ENCODE measurements at places on chromosomes 3 and 15.
A peak's percentile ranks its signal among the peaks of the same experiment; 100 is the strongest.

DNA sequence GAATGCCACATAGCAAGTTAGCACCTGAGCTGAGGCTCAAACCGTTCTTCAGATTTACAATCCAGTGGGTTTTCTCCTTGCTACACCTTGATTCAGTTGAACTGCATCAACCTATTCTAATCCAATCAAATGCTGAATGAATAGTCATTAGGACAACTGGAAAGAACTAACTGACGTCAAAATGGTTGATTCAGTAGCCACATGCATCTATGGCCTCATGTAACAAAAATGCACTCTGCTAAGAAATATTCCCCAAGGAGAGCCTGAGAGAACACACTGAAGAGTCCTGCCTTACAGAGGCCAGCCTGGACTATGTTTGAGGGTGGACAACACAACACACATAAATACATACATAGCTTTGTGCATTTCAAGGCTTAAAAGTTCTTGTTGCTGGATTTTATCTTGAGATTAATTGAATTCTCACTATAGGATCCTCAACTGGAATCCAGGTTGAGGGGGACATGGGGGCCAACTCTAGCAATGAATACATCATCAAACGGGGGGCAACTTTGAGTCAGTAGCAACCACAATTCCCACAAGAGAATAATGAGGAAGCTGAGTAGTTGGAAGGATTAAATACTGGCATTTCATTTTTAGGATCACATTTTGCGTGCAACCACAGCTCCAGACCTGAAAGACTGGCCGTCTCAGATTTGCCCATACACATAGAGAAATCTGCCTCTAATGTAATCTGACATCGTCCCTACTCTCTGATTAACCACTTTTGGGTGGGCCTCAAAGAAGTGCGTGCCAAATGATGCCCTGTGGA, 280.2 kb upstream of the ICE2 start:
- no peaks in the 10 kb centered on the region for H3K27me3 ChIP-seq
- H3K4me3 ChIP-seq, result no peak overlapping the region
- no peak for DNase-seq
- no peaks in the 10 kb centered on the region for H3K36me3 ChIP-seq
- no peak overlapping the region for H3K27ac ChIP-seq

DNA sequence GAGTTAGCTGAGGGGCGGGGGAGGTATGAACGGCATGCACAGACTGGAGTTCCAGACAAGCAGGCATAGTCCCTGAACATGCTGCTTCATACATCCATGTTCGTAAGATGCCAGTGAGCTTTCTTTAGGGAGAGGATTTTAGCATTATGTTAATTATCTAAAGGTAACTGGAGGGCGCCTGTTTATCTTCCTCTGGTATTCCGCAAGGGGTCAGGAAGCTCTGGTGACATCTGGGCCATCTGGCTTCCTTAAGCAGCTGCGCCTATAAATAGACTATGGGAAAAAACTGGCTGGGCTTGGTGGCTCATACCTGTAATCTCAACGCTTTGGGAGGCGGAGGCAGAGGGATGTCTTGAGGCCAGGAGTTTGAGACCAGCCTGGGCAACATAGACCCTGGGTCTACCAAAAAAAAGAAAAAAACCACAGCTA, 1.5 kb upstream of the FBXO22 start:
- no peak overlapping the region for H3K4me3 ChIP-seq
- H3K4me1 ChIP-seq, result peaks cover 22% of the 10 kb centered on the region
- no peak overlapping the region for H3K27ac ChIP-seq
- no peak for DNase-seq

DNA sequence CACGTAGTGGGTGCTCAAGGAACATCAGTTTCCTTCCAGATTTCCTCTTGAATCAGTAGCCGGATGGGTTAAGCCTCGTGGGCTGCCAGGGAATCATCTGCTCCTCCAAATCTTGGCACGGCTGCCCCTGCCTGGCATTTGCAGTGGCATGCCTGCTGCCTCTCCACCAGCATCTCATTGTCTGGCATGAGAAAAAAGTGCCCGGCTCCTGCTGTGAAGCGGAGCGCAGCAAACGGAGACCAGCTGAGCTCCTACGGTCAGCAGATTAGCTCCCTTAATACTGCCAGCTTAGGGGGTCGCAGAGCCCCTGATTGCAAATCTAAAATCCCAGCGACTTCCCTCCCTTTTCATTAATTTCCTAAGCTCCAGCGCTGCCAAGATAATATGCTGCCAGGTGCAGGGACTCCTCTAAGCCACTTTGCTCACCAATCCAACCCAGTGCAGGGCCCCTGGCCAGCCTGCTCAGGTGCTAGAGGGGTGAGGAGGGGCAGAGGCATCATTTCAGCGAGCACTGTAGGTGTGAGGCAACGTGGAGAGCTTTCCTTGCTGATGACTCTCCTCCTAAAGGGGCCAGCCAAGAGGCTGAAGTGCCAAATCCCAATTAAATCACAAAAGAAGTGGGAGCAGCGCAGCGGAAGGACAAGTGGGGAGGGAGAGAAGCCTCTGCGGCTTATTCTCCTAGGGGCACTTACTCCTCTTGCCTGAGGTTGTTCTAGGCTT, 49.6 kb upstream of the ST8SIA2 start:
- no peaks in the 10 kb centered on the region for H3K4me1 ChIP-seq
- H3K27ac ChIP-seq, result no peak overlapping the region
- no peaks in the 10 kb centered on the region for H3K36me3 ChIP-seq
- DNase-seq, result no peak
- H3K4me3 ChIP-seq, result no peak overlapping the region
- H3K27me3 ChIP-seq, result no peaks in the 10 kb centered on the region

DNA sequence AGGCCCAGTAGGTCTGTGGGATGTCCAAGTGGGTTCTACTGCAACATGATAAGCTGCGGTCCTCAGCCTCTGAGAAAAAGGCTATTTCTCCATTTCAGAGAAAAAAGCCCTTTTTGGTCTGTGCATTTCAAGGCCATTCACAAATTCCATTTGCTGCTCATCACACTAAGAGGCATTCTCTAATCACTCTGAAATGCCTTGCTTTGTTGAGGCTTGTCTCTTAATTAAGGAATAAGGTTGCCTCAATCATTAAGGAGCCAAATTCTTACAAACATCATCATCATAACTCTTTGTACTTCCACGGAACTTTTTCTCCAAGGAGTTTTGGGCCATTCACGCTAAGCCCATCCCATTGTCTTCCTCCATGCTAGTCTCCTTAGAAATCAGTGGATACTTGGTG, 74.4 kb downstream of the BOC start:
- no peaks in the 10 kb centered on the region for H3K27me3 ChIP-seq
- no peak overlapping the region for H3K27ac ChIP-seq
- H3K36me3 ChIP-seq, result no peaks in the 10 kb centered on the region
- no peaks in the 10 kb centered on the region for H3K4me1 ChIP-seq

DNA sequence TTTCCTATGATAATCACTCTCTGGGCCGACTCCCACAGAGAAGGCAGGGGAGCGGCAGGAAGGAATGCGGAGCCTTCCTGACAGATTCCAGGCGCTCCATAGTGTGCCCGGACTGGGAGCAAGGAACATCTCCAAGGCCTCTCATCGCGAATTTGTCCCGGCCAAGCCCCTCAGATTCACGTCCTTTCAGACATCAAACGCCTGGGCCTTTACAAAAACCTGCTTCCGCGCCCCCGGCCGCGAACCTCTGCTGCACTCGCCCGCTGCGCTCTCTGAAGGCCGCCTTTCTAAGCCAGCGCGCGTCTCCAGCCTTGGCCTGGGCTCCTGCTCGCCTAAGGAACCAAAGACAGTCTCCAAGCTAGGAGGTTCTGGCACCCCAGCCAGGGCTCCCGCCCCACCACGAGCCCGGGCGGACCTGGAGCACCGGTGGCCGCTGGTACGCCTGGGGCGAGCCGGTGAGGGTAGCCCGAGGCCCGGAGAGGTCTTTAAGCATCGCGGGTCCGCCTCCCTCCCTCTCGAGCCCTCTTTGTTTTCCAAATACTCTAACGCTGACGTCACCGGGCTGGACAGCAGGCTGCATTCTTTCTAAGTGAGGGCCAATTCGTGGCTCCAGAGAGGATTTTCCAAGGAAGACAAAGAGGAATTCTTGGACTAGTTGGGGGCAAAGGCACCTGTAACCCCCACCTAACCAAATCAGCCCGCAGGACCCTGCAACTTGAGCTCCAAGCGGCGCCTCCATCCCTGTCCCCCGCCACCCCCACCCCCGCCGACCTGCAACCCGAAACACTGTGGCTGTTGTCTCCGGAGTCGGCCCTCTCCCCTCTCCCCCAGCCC, 759 bp downstream of the AMOTL2 start:
- no peak overlapping the region for H3K27ac ChIP-seq
- peaks cover 10% of the 10 kb centered on the region for H3K4me1 ChIP-seq
- peak overlapping the region; percentile 45 for H3K4me3 ChIP-seq
- peaks cover 25% of the 10 kb centered on the region for H3K27me3 ChIP-seq

DNA sequence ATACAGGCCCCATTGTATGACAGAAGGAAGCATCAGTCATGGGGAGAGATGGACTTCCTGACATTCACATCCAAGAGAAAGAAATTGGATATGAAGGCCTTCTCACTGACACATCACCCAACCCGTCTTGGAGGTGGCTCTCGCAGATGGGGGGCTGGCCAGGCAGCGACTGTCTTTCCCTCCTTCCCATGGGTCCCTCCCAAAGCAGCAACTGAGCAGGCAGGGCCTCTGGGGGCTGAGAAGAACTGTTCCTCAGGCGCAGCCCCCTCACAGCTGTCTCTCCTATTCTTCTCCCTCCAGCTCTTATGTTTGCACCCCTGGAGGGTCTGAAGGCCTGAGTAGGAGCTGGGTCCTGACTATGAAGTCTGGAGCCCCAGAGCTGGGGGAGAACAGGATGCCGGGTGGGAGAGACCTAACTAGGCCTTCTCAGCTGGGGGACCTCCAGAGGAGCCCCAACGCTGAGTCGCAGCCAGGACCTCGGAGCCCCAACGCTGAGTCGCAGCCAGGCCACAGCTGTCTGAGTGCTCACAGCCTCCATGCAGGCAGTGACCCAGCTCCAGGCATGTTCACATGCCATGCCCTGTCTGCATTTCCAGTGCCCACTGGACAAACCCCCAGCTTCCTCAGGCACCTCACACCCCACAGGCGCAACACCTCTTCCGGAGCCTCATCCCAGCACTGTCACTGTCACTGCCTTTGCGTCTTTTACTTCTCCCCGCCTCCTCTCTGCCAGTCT, 29.6 kb downstream of the UMPS start:
- H3K4me3 ChIP-seq, result no peak overlapping the region
- H3K4me1 ChIP-seq, result no peaks in the 10 kb centered on the region
- DNase-seq, result no peak
- no peaks in the 10 kb centered on the region for H3K27me3 ChIP-seq

GRCh38 chr3:15309662-15310335, 22.6 kb downstream of the SH3BP5 start:
- no peaks in the 10 kb centered on the region for H3K36me3 ChIP-seq
- H3K4me1 ChIP-seq, result peaks cover 78% of the 10 kb centered on the region
- H3K27ac ChIP-seq, result peak overlapping the region; percentile 55
- no peaks in the 10 kb centered on the region for H3K27me3 ChIP-seq
- no peak overlapping the region for H3K4me3 ChIP-seq

- no peaks in the 10 kb centered on the region for H3K27me3 ChIP-seq
- peaks cover 13% of the 10 kb centered on the region for H3K4me1 ChIP-seq
- no peak overlapping the region for H3K4me3 ChIP-seq
- no peaks in the 10 kb centered on the region for H3K36me3 ChIP-seq
- no peak overlapping the region for H3K27ac ChIP-seq
Measured at GRCh38 chr15:43095708-43096347, 10.0 kb downstream of the UBR1 start.

DNA sequence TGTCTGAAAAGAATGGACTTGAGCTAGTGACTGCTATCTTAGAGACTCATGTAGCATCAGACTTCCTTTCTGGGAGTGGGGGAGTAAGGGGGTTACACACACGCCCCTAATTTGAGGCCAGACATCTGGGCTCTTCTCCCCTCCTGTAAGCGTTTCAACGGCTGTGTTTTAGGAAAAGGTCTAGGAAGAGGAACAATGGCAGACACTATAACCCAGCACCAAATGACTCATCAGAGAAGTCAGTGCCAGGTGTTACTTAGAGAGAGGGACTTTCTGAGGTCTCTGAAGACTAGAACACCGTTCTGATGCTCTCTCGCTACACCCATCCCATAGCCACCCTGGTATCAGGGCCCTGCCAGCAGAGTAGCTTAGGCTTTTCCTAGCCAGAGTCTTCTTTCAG, 65.5 kb downstream of the SSUH2 start:
- H3K4me3 ChIP-seq, result no peak overlapping the region
- H3K36me3 ChIP-seq, result no peaks in the 10 kb centered on the region
- no peak for DNase-seq

DNA sequence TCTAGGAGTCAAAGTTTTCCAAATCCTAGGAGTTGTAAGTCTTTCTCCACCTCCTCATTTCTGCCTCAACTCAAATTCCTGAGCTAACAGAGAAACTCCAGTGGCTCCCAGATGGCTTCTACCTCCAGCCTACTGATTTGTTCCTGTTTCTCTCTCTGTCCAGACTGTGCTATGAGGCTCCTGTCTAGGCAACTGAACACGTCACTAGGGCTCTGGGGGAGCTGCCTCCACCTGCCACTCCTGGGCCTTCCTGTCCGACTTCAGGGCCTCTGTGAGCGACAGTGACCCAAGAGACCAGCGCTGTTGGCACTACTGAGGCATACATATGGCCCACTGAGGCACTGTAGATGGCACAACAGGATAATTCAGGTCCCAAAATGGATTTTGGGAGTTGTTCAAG, 71.4 kb downstream of the EXOG start:
- no peaks in the 10 kb centered on the region for H3K4me1 ChIP-seq
- H3K4me3 ChIP-seq, result no peak overlapping the region
- no peak overlapping the region for H3K27ac ChIP-seq
- H3K27me3 ChIP-seq, result no peaks in the 10 kb centered on the region

DNA sequence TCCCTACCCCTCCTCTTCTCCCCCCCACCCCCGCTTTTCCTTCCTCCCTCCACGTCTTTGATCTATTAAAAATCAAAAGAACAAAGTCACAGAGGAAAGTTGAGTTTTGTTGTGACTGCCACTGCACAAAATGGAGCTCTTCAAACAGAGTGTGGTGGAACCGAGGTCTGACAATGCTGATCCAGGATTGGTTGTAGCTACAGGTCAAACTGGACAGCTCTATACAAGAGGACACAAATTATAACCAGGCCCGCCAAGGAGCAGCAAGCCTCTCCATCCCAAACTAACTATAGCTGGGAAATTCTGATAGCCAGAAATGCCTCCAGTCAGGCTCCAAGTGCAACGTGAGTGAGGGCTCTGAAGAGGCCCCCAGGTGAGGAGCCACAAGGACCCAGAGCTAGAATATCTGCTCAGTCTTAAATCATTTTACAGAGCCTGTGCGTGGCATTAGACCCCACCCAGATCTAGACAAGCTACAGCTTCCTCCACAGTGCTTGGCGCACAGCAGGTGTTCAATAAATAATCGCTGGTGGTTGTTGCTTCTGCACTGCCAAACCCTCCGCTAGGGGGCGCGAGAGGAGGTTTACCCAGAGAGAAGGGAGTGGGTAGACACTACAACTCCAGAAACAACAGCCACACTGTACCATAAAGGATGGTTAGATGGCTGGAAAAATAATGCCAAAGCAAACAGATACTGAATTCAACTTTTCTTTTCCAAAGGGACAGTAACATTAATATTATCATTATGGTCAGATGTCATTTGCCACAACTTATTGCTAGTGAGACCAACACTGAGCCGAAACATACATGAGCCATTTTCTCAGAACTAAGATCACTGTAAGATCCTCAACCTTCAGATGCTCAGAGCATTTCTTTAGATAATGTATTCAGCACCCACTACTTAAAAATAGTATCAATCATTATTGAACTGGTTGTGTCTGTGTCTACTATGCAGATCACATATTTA, 44.6 kb downstream of the ZIC4 start:
- no peak overlapping the region for H3K4me3 ChIP-seq
- no peaks in the 10 kb centered on the region for H3K4me1 ChIP-seq
- H3K27ac ChIP-seq, result no peak overlapping the region
- H3K36me3 ChIP-seq, result no peaks in the 10 kb centered on the region
- no peak for DNase-seq

- no peaks in the 10 kb centered on the region for H3K36me3 ChIP-seq
- DNase-seq, result no peak
- no peaks in the 10 kb centered on the region for H3K27me3 ChIP-seq
- no peak overlapping the region for H3K4me3 ChIP-seq
- H3K4me1 ChIP-seq, result no peaks in the 10 kb centered on the region
Measured at GRCh38 chr15:62280625-62281024, 115.5 kb upstream of the C2CD4B start.
